ENCODE measurements at places on chromosomes 4 and X. TPM values are rescaled to one million over a fixed set of nuclear protein-coding genes. Genes with fewer than 3 reads are reported as not detected.

DNA sequence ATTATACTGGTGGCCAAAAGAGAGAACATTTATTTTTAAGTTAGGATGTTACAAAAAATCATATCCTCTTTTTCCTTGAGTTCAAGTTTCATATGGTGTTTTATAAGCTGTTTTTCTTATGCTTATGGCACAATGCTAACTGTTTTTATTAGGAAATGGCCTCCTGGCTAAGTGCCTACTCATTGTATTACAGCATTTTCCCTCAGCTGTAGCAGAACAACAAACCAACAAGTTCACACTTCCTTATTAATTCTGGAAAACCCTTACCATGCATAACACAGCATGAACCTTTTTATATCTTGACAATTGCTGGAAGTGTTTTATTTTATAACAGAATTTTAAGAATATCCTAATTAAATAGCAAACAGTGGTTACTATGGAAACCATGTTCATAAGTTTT is 165.8 kb downstream of the GASK1B start:
- no peak overlapping the region for H3K4me3 ChIP-seq
- no peaks in the 10 kb centered on the region for H3K27me3 ChIP-seq
- no peak for DNase-seq
- H3K4me1 ChIP-seq: peaks cover 14% of the 10 kb centered on the region
- H3K36me3 ChIP-seq: no peaks in the 10 kb centered on the region

DNA sequence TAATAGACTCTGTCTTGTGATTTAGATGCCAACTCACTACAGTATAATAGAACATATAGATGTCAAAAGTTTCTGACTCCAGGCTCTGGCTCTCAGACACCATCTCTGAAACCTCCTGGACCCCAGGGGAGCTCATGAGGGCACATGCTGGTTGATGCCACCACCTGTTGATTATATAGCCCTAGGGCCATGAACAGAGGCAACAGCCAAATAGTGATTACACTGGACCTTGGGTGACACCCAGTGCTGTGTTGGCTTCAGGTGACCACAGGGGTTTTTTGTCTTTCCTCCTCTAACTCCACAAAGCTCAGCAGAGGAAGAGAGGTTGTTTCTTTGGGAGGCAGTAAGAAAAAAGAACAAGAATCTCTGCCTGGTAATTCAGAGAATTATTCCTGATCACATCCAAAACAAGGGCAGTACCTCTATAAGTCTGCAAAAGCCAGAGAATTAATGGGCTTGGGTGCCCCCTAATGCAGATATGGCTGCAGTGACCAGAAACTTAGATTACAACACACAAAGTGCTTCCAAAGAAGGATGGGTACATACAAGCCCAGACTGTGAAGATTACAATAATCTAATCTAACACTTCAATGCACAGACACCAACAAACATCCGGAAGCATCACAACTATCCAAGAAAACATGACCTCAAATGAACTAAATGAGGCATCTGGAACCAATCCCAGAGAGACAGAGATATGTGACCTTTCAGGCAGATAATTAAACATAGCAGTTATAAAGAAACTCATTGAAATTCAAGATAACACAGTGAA is 1920.6 kb downstream of the ARAP2 start:
- no peak for DNase-seq
- H3K27ac ChIP-seq: no peak overlapping the region
- no peaks in the 10 kb centered on the region for H3K27me3 ChIP-seq

GRCh38 chrX:31212856-31213748 is 141.3 kb upstream of the FTHL17 start:
- H3K27ac ChIP-seq: no peak overlapping the region
- H3K4me3 ChIP-seq: no peak overlapping the region
- no peaks in the 10 kb centered on the region for H3K4me1 ChIP-seq
- no peaks in the 10 kb centered on the region for H3K36me3 ChIP-seq
- H3K27me3 ChIP-seq: no peaks in the 10 kb centered on the region

DNA sequence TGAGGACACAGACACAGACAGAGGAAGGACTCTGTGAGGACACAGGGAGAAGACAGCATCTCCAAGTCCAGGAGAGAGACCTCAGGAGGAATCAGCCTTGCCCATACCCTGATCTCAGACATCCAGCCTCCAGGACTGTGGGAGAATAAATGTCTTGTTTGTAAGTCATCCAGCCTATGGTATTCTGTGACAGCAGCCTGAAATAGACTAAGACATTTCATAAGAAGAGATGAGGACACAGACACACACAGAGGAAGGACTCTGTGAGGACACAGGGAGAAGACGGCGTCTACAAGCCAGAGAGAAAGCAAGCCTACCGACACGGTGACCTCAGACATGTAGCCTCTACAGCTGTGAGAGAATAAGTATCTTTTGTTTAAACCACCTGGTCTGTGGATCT is 112.1 kb downstream of the DHRSX start:
- H3K27me3 ChIP-seq: no peaks in the 10 kb centered on the region
- no peak overlapping the region for H3K4me3 ChIP-seq
- H3K27ac ChIP-seq: no peak overlapping the region
- DNase-seq: no peak
- no peaks in the 10 kb centered on the region for H3K36me3 ChIP-seq

GRCh38 chr4:147765121-147765529 is 33.2 kb downstream of the ARHGAP10 start:
- H3K36me3 ChIP-seq: no peaks in the 10 kb centered on the region
- H3K4me3 ChIP-seq: no peak overlapping the region
- H3K4me1 ChIP-seq: peaks cover 18% of the 10 kb centered on the region
- no peak for DNase-seq
- no peaks in the 10 kb centered on the region for H3K27me3 ChIP-seq

Gene NWD2
- 0.12 TPM for polyA plus RNA-seq

- H3K36me3 ChIP-seq: no peaks in the 10 kb centered on the region
- no peaks in the 10 kb centered on the region for H3K4me1 ChIP-seq
- no peaks in the 10 kb centered on the region for H3K27me3 ChIP-seq
- H3K4me3 ChIP-seq: no peak overlapping the region
- no peak overlapping the region for H3K27ac ChIP-seq
Observed at GRCh38 chr4:89411539-89412309, 104.1 kb upstream of the GPRIN3 start.

Gene ABCG2
- 4.3 TPM for polyA plus RNA-seq

- no peak overlapping the region for H3K4me3 ChIP-seq
- H3K36me3 ChIP-seq: no peaks in the 10 kb centered on the region
- H3K27me3 ChIP-seq: no peaks in the 10 kb centered on the region
- no peaks in the 10 kb centered on the region for H3K4me1 ChIP-seq
- DNase-seq: no peak
Observed at GRCh38 chr4:85128246-85129204, 162.0 kb upstream of the WDFY3 start.

DNA sequence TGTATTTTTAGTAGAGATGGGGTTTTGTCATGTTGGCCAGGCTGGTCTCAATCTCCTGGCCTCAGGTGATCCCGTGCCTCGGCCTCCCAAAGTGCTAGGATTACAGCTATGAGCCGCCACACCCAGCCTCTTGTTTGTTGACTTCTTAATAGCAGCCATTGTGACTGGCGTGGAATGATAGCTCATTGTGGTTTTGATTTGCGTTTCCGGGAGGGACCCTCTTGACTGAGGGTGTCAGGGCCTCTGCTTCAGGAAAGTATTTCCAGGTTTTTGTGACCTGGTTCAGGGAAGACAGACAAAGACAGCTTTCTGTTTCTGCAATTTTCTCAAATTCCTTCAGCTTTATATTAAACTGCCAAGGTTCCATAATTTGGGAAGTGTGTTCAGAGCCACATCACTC is 15.1 kb downstream of the CSF2RA start:
- no peaks in the 10 kb centered on the region for H3K36me3 ChIP-seq
- H3K4me3 ChIP-seq: no peak overlapping the region
- no peak for DNase-seq
- H3K4me1 ChIP-seq: no peaks in the 10 kb centered on the region
- H3K27me3 ChIP-seq: no peaks in the 10 kb centered on the region

Gene PLXNB3
- 28.0 TPM for polyA plus RNA-seq

DNA sequence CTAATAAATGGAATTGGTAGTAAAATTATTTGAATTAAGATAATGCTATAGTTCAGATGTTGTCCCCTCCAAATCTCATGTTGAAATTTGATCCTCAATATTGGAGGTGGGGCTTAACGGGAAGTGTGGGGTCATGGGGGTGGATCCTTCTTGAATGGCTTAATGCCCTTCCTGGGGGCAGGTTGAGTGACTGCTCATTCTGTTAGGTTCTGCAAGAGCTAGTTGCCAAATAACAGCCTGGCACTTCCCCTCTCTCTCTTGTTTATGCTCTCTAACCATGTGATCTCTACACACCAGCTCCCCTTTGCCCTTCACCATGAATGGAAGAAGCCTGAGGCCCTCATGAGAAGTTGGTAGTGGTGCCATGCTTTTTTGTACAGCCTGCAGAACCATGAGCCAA is 724.8 kb upstream of the FTHL17 start:
- no peaks in the 10 kb centered on the region for H3K27me3 ChIP-seq
- H3K4me3 ChIP-seq: no peak overlapping the region
- H3K27ac ChIP-seq: no peak overlapping the region
- no peaks in the 10 kb centered on the region for H3K36me3 ChIP-seq
- no peak for DNase-seq

GRCh38 chr4:39467464-39467863 is 8.6 kb downstream of the LIAS start:
- DNase-seq: no peak
- no peaks in the 10 kb centered on the region for H3K4me1 ChIP-seq
- H3K36me3 ChIP-seq: no peaks in the 10 kb centered on the region
- no peak overlapping the region for H3K27ac ChIP-seq
- no peaks in the 10 kb centered on the region for H3K27me3 ChIP-seq
- no peak overlapping the region for H3K4me3 ChIP-seq

- DNase-seq: no peak
- no peaks in the 10 kb centered on the region for H3K36me3 ChIP-seq
Observed at GRCh38 chr4:26899991-26900390, 39.4 kb downstream of the STIM2 start.

All from testis (tissue), 5 donors.